ENCODE measurements at places on chromosomes 1 and 21.

DNA sequence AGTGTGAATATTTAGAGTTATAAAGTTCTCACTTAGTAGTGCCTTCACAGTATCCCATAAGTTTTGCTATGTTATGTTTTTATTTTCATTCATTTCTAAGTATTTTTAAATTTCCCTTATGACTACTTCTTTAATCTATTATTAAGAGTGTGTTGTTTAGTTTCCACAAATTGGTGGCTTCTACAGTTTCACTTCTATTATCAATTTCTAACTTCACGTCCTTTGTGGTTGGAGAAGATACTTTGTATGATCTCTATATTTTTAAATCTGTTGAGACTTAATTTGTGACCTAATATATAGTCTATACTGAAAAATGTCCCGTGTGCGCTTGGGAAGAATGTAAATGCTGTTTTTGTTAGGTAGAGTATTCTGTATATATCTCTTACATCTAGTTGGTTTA, 11.7 kb downstream of the CHIA start:
- DNase-seq: no peak

DNA sequence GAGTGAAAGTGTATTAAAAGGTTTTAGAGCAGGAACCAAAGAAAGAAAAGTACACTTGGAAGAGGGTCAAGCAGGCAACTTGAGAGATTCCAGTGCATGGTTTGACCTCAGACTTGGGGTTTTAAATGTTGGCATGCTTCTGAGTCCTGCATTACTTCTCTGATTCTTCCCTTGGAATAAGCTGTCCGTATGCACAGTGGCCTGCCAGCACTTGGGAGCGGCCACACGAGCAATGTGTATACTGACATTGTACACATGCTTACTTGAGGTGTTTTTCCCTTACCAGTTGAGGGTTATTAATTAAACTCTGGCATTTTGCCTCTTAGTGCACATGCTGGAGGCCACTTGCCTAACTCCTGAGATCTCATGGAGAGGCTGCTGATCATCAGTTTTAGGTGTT, 786.6 kb upstream of the RGS18 start:
- DNase-seq: no peak

- no peak for DNase-seq
Measured at GRCh38 chr1:227996187-227996950, 10.4 kb upstream of the WNT3A start.

GRCh38 chr21:39319251-39319756, 5.9 kb upstream of the BRWD1 start:
- DNase-seq: no peak

DNA sequence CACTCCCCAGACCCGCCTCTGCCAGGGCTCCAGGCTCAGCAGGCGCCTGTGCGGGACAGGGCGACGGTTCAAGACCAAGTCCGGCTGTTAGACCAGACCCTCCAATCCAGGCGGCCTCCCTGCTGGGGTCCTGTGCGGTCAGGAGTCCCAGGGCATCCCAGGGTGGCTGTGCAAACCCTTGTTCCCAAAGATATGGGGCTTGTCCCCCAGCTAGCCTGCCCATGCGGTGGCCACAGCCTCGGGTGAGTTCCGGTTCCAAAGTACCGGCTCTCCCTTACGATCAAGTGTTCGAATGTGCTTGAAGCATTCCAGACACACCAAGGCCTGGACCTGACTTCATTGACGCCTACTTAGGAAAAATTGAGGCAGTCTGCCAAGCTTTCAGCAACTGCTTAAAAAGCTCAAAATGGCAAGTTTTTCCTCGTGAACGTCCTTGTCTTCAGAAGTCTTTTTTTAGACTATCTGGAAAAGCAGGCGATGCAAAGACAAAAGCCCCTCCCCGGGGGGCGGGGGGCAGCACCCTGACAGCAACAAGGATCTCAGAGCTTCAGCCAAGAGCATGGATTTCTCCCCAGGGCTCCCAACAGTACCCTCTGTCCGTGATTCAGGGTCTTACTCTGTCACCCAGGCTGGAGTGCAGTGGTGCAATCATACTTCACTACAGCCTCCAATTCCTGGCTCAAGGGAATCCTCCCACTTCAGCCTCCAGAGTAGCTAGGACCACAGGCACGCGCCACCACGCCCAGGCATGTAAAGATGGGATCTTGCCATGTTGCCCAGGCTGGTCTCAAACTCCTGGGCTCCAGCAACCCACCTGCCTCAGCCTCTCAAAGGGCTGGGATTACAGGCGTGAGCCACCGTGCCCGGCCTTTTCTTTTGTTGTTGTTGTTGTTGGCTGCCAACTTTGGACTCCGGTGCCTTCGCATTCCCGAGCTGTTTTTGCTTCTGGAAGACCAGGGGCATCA, 2.3 kb downstream of the FAAP20 start:
- no peak for DNase-seq

DNA sequence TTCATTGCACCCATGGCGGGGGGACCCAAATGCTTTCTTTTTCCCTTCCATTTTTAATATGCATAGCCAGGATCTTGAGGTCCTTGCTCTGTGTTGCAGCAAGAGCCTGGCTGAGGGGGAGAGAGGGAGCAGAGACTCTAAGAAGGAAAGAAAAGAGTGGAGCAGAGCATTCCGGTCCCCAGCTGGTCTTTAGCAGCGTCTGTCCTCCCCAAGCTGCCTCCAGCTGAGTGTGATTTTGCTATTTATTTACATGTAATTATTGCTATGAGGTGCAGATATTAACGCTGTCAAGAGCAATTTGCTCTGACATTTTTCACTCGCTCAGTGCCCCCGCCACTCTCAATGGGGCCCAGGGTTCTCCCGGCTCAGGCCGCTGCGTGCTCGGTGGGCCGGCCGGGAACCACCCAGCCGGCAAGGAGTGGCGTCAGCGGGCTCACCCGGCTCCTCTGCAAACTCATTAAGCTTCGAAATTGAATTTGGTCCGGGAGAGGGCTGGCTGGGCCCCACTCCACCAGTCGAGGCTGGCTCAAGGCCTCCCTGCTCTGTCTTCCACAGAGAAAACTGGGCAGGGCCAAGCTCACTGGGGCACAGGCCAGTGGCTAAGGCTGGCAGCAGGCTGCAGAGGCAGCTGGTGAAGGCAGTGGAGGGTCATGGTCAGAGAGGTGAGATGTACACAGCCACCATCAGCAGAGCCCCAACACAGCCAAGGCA, 93.2 kb downstream of the PAX7 start:
- DNase-seq: no peak

GRCh38 chr1:230130172-230130944, 63.3 kb downstream of the GALNT2 start:
- DNase-seq: no peak

DNA sequence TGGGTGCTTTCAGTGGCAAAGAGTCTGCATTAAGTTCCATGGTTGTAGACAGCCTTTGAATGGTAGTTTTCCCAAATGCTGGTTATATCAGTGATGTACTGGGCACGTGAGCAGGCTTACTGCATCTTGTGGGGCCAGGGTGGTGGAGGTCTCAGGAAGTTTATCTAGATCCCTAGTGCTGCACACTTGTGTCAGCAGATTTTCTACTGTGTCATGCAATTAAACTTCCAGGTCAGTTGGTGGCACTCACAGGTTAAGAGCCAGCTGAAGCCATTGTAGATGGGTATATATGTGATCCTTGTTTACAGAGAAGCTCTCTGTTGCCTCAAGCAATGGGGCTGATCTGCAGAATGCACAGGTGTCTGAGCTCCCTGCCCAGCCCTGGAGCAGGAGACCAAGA, 33.0 kb downstream of the FOXJ3 start:
- DNase-seq: no peak

DNA sequence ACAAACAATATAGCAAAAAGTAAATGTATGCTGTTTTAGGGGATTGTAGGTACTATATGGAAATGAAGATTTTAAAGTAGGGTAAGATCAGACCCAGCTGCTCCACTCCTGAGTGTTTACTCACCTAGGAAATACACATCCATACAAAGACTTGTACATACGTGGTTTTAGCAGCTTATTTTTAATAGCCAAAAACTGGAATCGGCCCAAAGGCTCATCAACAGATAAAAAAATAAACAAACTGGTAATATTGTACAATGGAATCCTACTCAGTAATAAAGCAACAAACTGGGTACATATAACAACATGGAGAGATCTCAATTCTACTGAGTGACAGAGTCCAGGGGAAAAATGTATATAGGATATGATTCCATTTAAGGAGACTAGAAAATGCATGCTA, 179.2 kb upstream of the TMEM51 start:
- no peak for DNase-seq

- no peak for DNase-seq
Measured at GRCh38 chr1:56179543-56179942, 399.8 kb downstream of the PLPP3 start.

GRCh38 chr1:109020693-109021257, 21.1 kb downstream of the WDR47 start:
- no peak for DNase-seq

GRCh38 chr1:206472454-206472853, 2.2 kb downstream of the IKBKE start:
- no peak for DNase-seq

- no peak for DNase-seq
Measured at GRCh38 chr1:192066202-192066601, 92.1 kb upstream of the RGS18 start.

DNA sequence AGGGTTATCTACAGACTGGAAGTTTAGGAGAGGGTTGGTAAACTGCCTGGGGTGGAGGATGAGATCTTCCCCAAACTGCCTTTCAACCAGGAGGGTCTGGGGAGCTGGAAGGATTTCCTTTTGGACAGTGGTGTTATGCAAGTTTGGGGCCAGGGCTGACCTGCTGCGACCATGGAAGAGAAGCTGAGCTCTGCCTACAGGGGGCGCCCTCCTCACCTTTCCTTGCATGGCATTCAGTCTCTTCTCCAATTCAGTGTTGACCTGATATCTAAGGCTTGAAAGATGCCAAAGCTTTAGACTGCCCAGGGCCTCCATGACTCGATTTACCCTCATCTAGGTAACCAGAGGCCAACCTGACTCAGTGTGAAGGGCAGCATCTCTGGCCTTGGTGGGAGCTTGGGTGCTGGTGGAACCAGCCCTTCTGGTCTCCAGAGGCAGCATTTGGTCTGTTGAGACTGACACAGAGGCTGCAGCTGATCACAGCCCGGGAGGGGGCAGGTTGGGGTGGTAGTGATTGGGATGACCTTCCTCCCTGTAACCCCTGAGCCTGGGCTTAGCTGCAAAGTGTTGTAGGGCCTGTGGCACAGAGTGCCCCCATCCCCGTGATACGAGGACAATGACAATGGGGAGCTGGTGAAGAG, 170.0 kb downstream of the GRIK3 start:
- no peak for DNase-seq

DNA sequence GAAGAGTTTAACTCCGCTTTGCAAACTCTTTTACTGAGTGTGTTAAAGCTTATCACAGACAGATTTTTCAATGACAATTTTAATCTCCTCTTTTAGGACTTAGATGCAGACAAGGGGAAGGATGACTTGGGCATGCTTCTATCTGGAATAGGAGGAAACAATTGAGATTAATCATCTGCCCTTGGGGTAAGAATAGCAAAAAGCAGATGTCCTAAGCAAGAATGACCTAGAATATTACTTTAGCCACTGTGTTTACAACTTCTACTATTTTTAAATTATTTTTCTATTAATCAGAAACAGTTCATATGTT, 569.0 kb upstream of the ADGRL2 start:
- DNase-seq: no peak

DNA sequence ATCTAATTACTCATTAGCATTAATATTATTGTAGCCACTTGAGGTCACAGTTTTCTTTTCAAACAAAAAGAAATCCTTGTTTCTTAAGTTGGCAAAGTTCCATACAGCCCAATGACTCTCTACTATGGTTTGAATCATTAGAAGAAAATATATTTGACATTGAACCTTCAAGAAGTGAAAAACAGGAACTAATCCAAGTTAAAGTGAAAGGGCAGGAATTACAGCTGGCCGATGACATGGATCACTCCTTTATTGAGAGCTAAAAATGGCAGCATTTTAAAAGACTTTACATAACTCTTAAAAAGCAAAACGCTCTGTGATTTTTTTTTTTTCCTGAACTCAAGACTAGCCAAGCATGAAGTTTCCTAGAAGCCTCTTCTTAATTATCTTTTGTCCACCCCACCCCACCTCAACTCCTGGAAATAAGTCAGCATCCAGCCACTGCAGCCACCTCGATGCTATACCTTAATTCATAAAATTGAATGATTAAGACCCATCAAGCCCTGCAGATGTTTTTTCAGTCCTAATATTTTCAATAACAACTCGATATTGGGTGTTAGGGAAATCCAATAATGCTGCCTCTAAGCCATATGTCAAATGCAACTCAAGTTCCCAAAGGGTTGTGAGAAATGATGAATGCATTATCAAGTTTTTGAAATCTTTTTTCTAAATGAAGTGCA, 323.1 kb downstream of the HHIPL2 start:
- DNase-seq: no peak

- no peak for DNase-seq
Measured at GRCh38 chr21:37200641-37201480, 66.3 kb downstream of the VPS26C start.

GRCh38 chr1:152886085-152886484, 8.0 kb downstream of the SMCP start:
- DNase-seq: no peak

GRCh38 chr1:245715970-245716369, 561.2 kb downstream of the KIF26B start:
- no peak for DNase-seq

DNA sequence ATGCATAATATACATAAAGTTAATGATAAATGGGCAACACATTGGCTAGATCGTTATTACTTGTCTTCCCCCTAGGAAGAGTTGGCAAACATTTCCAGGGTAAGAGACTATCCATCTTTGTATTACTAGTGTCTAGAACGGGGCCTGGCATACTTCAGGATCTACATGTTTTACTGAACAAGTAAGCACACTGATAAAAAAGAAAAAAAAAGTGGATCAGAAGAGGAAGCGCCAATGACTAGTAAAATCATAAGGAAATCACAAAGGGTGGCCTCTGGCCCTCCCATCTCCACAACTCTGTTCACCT, 482 bp downstream of the TM2D1 start:
- DNase-seq: no peak

GRCh38 chr1:171500304-171500703, 15.0 kb downstream of the PRRC2C start:
- no peak for DNase-seq

- no peak for DNase-seq
Measured at GRCh38 chr1:109252893-109253802, 3.8 kb downstream of the CELSR2 start.

- no peak for DNase-seq
Measured at GRCh38 chr21:28492127-28492526, 500.6 kb downstream of the LTN1 start.

- no peak for DNase-seq
Measured at GRCh38 chr1:207981976-207982375, 71.1 kb upstream of the CD34 start.

DNA sequence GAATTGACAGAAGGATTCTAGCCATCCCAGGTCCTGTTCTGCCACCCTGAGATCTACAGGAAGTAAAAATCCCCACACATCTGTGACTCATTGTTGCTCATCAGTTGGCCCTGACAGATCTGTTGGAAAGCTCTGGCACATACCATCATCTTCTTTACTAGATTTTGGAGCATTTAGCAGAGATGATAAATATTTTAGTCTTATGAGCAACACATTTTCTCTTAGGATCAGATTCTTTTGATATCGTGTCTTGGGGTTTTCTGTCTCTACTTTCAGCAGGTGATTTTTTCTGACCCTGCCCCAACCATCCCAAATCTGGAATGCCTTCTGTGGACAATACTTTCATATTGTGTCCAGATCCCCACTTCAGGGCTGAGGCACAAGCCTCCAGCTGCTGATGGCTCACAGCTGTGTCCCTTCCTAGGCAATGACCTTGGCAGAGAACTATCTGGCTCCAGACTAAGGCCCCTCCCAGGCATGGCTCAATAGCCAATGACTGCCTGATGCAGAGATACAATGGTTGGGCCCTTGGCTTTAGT, 102.8 kb downstream of the GDAP2 start:
- DNase-seq: no peak

- no peak for DNase-seq
Measured at GRCh38 chr1:77026135-77026534, 158.9 kb downstream of the ST6GALNAC5 start.
